ENCODE measurements at places on chromosomes 12 and 14.

DNA sequence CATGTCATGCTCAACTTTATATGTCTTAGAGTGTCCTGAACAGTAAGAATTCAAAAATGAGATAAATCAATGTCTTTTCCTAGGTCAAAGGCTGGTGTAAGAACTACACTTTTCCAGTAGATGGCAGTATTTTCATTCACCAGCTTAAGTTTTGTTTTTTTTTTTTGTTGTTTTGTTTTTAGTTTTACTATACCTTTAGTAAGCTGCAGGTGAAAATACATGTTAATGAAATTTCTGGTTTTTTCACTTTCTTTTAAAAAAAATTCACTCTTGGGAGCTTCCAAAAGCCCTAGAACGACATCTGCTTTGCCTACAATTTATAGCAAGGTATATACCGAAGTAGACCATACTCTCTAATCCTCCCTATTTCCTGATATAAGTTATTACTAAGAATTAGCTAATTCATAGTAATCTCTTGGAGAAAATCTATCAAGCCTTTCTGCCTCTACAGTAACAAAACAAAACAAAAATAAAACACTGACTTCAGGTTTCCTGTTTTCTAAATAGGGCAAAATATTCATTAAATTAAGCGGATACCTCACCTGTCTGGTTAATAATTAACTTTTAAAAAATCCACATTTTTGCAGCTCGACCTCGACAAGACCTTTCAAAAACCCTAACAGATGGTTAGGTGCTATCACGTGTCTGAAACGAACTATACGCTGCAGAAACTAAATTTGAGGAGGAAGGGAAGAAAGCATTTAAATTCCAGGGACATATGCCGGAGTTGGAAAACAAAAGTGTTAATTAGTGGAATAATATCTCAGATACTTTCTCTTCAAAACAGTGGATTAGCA, 2.7 kb upstream of the SAMD4A start:
- H3K4me3 ChIP-seq, result peak overlapping the region; percentile 87
- H3K27ac ChIP-seq, result peak overlapping the region; percentile 86
- peaks cover 12% of the 10 kb centered on the region for H3K4me1 ChIP-seq
- H3K27me3 ChIP-seq, result peaks cover 17% of the 10 kb centered on the region

- H3K27ac ChIP-seq, result no peak overlapping the region
- peaks cover 5% of the 10 kb centered on the region for H3K36me3 ChIP-seq
- no peak overlapping the region for H3K4me3 ChIP-seq
- peaks cover 8% of the 10 kb centered on the region for H3K27me3 ChIP-seq
- DNase-seq, result no peak
- peaks cover 4% of the 10 kb centered on the region for H3K4me1 ChIP-seq
Observed at GRCh38 chr12:2390133-2390532, 337.3 kb downstream of the CACNA1C start.

GRCh38 chr14:102316338-102316742, 3.2 kb upstream of the ZNF839 start:
- peak overlapping the region; percentile 98 for H3K27ac ChIP-seq
- H3K36me3 ChIP-seq, result peaks cover under 1% of the 10 kb centered on the region
- H3K4me3 ChIP-seq, result peak overlapping the region; percentile 98
- peaks cover 14% of the 10 kb centered on the region for H3K27me3 ChIP-seq

DNA sequence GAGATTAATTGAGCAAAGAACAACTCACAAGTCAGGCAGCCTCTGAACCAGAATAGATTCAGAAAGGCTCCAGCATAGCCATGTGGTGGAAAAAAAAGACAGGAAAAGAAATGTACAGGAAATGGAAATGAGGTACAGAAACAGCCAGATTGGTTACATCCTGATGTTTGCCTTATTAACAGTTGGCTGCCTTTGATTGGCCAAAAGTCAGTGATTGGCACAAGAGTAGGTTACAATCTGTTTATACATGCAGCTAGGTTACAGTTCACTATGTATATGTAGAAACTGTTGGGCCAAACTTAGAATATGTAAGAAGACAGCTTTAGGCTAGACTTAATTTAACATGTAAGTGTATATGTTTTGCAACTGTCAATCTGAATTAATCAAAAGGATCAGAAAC, 118.9 kb downstream of the UNC79 start:
- H3K27me3 ChIP-seq, result peaks cover 6% of the 10 kb centered on the region
- DNase-seq, result no peak
- H3K36me3 ChIP-seq, result no peaks in the 10 kb centered on the region
- H3K4me1 ChIP-seq, result no peaks in the 10 kb centered on the region

GRCh38 chr14:58299401-58300330, 1.3 kb downstream of the ARID4A start:
- H3K27ac ChIP-seq, result peak overlapping the region; percentile 97
- peaks cover 4% of the 10 kb centered on the region for H3K4me1 ChIP-seq
- peak overlapping the region; percentile 100 for H3K4me3 ChIP-seq
- DNase-seq, result no peak

DNA sequence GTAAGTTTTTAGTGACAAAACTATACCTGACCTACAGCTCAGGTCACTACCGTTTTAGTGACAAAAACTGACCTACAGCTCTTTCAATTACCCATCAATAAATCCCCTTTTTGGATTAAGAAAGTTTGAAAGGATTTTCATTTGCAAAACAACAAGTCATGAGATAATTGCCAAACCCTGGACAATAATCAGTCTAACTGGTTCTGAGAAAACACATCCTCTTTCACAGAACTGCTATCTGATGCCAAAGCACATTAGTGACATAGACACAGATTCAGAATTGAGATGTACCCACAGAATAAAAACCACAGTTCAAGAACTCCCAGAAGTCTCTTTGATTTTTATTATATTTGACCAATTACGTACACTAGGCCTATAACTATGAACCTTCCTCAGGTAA, 126.0 kb upstream of the COCH start:
- H3K27me3 ChIP-seq, result no peaks in the 10 kb centered on the region
- no peak overlapping the region for H3K4me3 ChIP-seq
- DNase-seq, result no peak
- H3K27ac ChIP-seq, result no peak overlapping the region

- no peak overlapping the region for H3K4me3 ChIP-seq
- no peak for DNase-seq
- H3K36me3 ChIP-seq, result no peaks in the 10 kb centered on the region
- H3K27me3 ChIP-seq, result no peaks in the 10 kb centered on the region
Observed at GRCh38 chr12:113891167-113891692, 74.9 kb downstream of the RBM19 start.

DNA sequence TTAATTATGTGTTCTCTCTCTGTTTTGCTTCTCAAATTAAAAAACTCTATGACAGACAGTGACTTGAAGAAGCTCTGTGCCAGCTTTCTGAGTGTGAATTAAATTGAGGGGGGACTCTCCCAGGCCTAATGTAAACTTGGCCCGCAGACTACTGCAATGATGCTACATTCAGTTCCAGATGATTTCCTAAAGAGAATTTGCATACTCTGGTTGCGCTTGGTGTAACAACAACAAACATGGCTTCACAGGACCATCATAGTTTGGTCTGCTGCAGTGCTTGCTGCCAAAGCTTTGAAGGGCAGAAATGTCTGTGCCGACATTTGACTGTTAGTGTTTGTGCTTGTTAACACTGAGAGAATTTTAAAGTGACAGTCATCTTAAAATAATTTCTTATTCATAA, 25.0 kb downstream of the CFAP54 start:
- no peak overlapping the region for H3K27ac ChIP-seq
- no peak overlapping the region for H3K4me3 ChIP-seq

DNA sequence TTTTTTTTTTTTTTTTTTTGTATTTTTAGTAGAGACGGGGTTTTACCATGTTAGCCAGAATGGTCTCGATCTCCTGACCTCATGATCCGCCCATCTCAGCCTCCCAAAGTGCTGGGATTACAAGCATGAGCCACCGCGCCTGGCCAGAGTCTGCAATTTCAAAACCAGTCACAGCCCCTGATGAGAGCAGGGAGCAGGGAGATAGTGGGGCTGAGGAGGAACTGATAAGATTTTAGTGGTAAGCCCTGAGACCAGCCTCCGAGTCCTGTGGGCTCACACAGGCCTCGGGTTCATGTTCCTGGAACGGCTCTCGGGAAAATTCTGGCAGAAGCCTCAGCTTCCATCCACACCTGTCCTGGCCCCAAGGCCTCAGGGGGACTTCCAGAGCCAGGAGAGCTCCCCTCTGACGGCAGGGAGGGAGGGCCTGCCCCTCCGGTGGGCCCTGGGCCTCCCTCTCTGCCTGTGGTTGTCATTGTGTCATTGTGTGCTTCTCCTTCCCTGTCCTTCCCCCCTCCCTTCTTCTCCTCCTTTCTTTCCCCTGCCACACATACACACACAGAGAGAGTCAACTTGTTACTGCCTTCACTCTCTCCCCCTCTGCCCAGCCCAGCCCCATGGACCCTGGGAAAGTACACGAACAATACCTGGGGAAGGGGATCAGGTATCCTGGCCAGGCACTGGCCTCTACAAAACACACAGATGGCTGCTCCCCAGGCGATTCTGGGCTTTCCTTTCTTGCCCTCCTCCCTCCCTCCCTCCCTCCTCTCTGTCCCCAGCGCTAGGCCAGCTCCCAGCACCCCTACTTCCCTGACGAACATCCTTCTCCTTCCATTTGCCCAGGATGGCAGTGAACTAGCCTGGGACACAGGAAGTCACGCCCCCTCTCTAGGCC, 294.1 kb downstream of the DPF3 start:
- no peak for DNase-seq
- peaks cover 8% of the 10 kb centered on the region for H3K27me3 ChIP-seq
- H3K27ac ChIP-seq, result no peak overlapping the region
- no peak overlapping the region for H3K4me3 ChIP-seq

DNA sequence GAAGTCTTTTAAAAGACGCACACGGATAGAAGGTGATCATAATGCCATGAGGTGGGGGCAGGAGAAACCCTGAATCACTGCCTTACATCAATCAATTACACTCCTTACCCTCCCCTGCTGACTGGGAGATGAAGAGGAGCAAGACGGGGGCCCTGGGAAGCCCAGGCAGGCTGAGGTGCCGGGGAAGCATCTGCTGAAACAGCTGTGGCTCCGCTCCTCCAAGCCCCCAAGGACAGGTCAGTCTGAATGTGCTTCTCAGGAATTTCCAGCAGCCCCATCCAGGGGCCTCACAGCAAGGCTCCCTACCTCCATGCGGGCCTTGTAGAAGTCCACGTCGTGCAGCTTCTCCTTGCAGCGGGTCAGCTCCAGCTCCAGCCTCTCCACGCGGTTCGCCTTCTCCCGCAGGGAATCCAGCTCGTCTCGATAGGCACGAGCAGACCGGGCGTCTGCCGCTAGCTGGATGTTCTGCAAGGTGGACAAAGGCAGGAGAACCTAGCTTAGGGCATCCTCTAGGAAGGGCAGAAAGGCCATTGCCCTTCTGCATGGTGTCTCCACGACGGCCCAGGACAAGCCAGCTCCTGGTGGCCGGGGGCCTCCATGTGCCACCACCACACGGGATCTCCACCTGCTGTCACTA, 79.8 kb downstream of the CCDC88C start:
- H3K36me3 ChIP-seq, result peaks cover 6% of the 10 kb centered on the region
- H3K27ac ChIP-seq, result no peak overlapping the region
- H3K27me3 ChIP-seq, result no peaks in the 10 kb centered on the region
- no peak overlapping the region for H3K4me3 ChIP-seq
- no peak for DNase-seq

DNA sequence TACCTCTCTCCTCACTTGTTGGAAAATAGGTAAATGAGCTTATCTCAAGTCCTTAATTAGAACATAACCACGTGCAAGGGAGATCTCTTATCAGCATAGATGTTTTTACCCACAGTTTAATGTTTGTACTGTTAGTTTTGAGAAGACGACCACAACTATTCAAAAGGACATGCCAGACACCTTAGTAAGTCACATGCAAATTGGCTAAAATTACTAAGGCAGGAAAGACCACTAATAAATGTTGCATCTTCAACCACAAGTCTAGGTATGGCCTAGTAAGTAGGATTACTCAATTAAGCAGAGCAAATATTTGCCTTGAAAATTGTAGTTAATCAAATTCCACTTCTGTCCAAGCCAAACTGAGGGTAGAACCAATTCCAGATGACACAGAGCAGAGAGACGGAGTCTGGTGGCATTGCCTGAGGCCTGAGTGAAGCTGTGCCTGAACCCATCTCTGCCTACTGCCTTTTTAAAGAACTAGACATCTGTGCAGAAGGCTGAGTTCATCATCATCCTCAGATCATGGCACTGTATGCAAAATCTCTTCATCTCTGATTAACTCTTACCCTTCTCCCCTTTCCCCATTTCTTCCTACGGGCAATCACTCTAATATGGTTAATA, 29.7 kb upstream of the CHST11 start:
- H3K27me3 ChIP-seq, result peaks cover 3% of the 10 kb centered on the region
- no peak for DNase-seq
- no peak overlapping the region for H3K4me3 ChIP-seq
